ENCODE measurements at places on chromosomes 12 and 14.

DNA sequence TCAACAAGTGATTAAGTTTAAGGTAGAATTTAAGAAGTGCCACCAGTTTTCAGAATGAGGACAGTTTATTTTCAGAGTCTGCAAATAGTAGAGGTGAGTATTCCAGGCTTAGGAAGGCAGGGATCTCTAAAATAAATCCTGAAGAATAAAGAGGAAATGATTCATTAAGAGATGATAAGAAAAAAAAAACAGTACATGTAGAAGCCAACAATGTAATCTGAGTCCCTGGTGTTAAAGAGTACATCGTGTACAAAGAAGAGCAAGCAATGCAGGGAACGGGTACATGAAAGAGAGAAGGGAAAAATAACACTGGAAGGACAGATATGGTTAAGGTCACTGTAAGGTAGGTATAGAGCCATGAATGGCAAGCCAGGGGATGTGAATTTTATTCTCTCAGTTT lies 95.2 kb upstream of the FOXG1 start:
- DNase-seq = no peak

GRCh38 chr14:102320033-102320660 lies 601 bp downstream of the ZNF839 start:
- no peak for DNase-seq

- no peak for DNase-seq
Measured at GRCh38 chr14:99241325-99242010, 30.5 kb downstream of the BCL11B start.

- DNase-seq = no peak
Measured at GRCh38 chr12:4056910-4057845, 184.0 kb upstream of the PARP11 start.

- DNase-seq = no peak
Measured at GRCh38 chr12:5081016-5081415, 37.3 kb downstream of the KCNA5 start.

- no peak for DNase-seq
Measured at GRCh38 chr14:106318700-106319099, 792.3 kb downstream of the TMEM121 start.

- no peak for DNase-seq
Measured at GRCh38 chr12:62827042-62827441, 107.9 kb downstream of the PPM1H start.

DNA sequence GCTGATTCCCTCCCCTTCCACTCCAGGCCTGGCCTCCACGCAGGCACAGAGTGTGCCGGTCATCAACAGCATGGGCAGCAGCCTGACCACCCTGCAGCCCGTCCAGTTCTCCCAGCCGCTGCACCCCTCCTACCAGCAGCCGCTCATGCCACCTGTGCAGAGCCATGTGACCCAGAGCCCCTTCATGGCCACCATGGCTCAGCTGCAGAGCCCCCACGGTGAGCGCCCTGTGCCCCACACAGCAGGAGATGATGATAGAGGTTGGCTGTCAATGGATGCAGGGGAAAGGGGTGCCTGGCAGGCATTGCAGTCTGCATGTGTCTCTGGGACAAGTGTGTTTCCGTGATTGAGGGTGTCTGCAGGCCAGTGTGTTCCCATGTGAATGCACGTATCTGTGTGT lies 18.8 kb downstream of the C12orf43 start:
- no peak for DNase-seq

- DNase-seq = no peak
Measured at GRCh38 chr14:22733829-22734228, 32.7 kb upstream of the OXA1L start.

DNA sequence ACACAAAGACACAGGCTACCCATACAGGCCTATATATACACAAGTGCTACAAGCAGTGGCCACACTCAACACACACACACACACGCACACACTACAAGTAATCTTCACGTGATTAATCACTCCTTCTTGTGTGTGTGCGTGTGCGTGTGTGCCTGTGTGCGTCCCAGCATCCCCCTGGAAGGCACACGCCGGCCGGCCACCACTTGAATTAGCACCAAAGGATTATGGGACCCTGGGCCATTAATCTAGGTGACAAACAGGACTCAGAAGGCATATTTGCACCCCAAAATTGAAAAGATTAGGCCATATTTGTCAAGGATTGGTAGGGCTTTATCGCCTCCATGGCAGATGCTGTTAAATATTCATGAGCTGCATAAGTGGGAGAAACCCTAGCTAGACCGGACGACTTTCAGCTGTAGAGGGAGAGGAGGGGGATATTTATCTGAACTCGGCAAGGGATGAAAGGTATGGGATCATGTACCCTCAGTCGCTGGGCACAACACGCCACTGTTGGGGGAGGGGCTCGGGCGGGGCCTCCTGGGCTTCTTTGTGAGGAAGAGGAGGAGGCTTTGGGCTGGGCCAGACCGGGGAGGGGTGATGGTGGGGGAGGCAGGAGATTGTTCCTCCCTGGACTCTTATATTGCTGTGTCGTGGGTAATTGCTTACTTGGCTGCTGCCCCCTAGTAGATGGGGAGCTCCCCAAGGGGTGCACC lies 89.6 kb upstream of the LHX5 start:
- no peak for DNase-seq

DNA sequence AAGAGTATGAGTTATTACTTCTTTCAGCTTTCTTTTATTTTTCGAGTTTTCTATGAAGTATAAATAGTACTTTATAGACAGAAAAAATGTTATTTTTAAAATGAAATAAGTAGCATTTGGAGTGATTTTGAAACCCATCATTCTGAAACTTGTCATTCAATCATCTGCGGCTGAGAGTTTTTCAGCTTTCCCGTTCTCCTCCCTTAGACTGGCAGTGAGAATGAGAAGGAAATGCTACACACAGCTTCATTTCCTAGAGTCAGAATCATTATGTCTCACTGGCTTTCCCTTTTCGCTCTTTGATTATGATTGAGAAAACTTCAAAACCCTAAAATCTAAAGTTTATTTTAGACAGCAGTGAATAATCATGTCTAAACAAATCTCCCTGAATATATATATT lies 33.7 kb upstream of the GNPNAT1 start:
- DNase-seq = no peak

DNA sequence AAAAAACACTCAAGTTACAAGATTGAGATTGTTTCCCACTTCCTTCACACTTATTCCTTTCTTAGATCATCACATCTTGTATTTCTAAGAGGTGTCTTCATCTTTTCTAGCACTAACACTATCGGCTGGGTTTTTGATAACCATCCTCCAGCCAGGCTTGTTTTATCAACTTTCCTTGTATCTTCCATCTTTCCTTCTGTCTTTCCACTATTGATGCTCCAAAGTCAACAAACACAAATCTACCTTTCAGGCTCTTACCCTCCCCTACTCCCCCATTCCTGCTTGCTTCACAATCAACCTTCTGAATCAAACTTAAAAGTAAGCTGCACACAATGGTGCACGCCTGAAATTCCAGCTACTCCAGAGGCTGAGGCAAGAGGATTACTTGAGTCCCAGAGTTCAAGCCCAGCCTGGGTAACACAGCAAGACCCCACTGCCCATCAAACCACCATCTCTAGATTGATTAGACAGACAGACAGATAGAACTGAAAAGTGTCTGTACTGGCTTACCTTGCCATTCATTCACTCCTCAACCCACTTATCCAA lies 12.9 kb downstream of the MED13L start:
- no peak for DNase-seq

GRCh38 chr14:89576960-89577359 lies 159.9 kb upstream of the FOXN3 start:
- DNase-seq = no peak

GRCh38 chr12:32139064-32139421 lies 32.4 kb downstream of the BICD1 start:
- DNase-seq = no peak

DNA sequence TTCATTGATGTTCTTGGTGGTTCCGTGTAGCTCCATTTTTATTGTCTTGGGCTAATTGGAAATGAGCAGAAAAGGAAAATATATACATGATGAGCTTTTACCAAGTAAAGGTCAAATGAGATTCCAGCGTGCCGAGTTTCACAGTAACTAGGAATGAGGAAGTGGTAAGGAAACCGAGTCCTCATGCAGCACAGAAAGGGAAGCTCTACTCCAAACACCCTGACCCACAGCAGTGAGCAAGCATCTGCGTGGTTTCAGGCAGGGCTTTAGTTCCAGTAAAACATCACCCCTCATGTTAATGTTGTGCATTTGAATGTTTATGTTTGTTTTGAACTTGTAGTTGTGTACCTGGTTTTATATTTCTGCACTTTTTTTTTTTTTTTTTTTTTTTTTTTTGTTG lies 208.0 kb downstream of the SLC41A2 start:
- DNase-seq = peak; percentile 20

DNA sequence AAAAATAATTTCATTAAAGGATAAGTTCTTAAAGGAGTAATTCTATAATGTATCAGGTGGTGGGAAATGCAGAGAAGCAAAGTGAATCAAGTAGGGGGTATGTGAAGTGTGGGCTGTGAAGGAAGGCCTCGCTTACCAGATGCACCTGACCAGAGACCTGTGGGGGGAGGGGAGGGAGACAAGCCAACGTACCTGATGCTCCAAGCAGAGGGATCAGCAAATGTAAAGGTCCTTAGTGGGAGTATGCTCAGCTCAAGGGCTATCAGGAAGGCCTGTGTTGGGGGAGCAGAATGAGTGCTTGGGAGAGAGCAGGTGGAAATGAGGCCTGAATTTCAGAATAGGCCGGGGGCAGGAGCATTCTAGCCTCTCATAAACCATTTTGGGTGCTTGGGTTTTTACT lies 57.1 kb downstream of the ANO4 start:
- DNase-seq = no peak

GRCh38 chr14:22565391-22565945 lies 23.6 kb downstream of the DAD1 start:
- no peak for DNase-seq

GRCh38 chr12:103326190-103326589 lies 169.6 kb downstream of the C12orf42 start:
- no peak for DNase-seq

- no peak for DNase-seq
Measured at GRCh38 chr14:43983721-43984120, 523.4 kb downstream of the FSCB start.

GRCh38 chr14:35339761-35340406 lies 47.7 kb downstream of the PSMA6 start:
- no peak for DNase-seq

DNA sequence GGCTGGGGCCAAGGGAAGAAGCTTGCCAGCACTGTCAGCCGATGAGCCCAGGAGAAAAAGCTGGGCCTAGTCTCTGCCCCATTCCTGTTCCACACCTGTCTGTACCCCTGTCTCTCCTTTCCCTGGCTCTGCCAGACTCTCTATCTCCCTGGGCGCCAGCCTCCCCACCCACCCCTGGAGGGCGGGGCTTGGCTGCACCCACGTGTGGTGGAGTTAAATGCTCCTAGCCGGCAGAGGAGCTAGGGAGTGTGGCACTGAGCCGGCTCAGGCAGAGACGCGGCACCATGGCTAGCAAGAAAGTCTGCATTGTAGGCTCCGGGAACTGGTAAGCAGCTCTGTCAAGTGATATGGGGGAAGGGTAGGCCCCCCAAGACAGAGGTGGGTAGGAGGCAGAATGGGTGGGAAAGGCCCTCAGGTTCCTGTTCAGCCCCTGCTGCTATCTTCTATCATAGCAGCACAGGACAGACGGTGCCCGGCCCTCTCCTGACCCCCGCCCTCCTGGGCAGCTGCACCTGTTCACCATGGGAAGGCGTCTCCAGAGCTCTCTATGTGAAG lies at the start of gene GPD1:
Gene GPD1 (plus strand): TSS at position 242 of the 555 bp plus-strand sequence. CDS start 43 bp downstream, at position 285.
- DNase-seq = no peak

GRCh38 chr12:118536306-118536906 lies 160.1 kb downstream of the SUDS3 start:
- no peak for DNase-seq

- no peak for DNase-seq
Measured at GRCh38 chr12:81377771-81378170, 299.9 kb downstream of the ACSS3 start.
